ENCODE measurements at places on chromosomes 1 and 21. TPM values are rescaled to one million over a fixed set of nuclear protein-coding genes. Genes with fewer than 3 reads are reported as not detected.

The TFF3 gene
- 2.6 TPM for polyA plus RNA-seq

The CD52 gene
- 5.4 TPM for polyA plus RNA-seq

The ANKRD35 gene
- polyA plus RNA-seq = 2.0 TPM

The KRTAP10-3 gene
- polyA plus RNA-seq = not detected

The PCP4L1 gene
- 0.59 TPM for polyA plus RNA-seq

The DIO1 gene
- polyA plus RNA-seq = 0.50 TPM

The KRTAP13-2 gene
- not detected for polyA plus RNA-seq

The HAPLN2 gene
- 0.63 TPM for polyA plus RNA-seq

The HAO2 gene
- 1.4 TPM for polyA plus RNA-seq

The RUNX3 gene
- 0.65 TPM for polyA plus RNA-seq

The SPOCD1 gene
- polyA plus RNA-seq = 0.26 TPM

The PRPF38A gene
- 78.9 TPM for polyA plus RNA-seq

The POU3F1 gene
- 0.96 TPM for polyA plus RNA-seq

The ST6GALNAC5 gene
- 5.5 TPM for polyA plus RNA-seq

The ATP6V1G3 gene
- 4.9 TPM for polyA plus RNA-seq

The DEPDC1 gene
- 18.3 TPM for polyA plus RNA-seq

The FMO4 gene
- 19.8 TPM for polyA plus RNA-seq

The SLC22A15 gene
- 7.6 TPM for polyA plus RNA-seq

The CNR2 gene
- polyA plus RNA-seq = 0.07 TPM

The BRINP2 gene
- 1.1 TPM for polyA plus RNA-seq

The VWA1 gene
- polyA plus RNA-seq = 49.2 TPM

The RAB13 gene
- polyA plus RNA-seq = 165 TPM

The ZBTB8A gene
- 21.8 TPM for polyA plus RNA-seq

The NAXE gene
- polyA plus RNA-seq = 75.2 TPM

The EXTL1 gene
- 2.1 TPM for polyA plus RNA-seq

The GJB3 gene
- polyA plus RNA-seq = 0.26 TPM

The NBPF3 gene
- 19.9 TPM for polyA plus RNA-seq

The ZYG11A gene
- polyA plus RNA-seq = 0.23 TPM

The CYB5RL gene
- 6.9 TPM for polyA plus RNA-seq

The FASLG gene
- not detected for polyA plus RNA-seq

The FNBP1L gene
- polyA plus RNA-seq = 121 TPM

The SLAMF6 gene
- polyA plus RNA-seq = 0.37 TPM

The OPTC gene
- 0.11 TPM for polyA plus RNA-seq

The PIGV gene
- 17.0 TPM for polyA plus RNA-seq

The PARP1 gene
- 125 TPM for polyA plus RNA-seq
